ENCODE measurements at places on chromosomes 5 and 9. TPM values are rescaled to one million over a fixed set of nuclear protein-coding genes. Genes with fewer than 3 reads are reported as not detected.

The SOHLH1 gene
- total RNA-seq, result not detected

The INSL6 gene
- not detected for total RNA-seq

The SLC1A3 gene
- 4.3 TPM for total RNA-seq

The GRXCR2 gene
- total RNA-seq, result not detected

The LAMC3 gene
- total RNA-seq, result 7.5 TPM

The SPARC gene
- total RNA-seq, result 139 TPM

The GDF9 gene
- total RNA-seq, result 0.89 TPM

The FOXD4L5 gene
- 0.04 TPM for total RNA-seq

GRCh38 chr9:118836891-118837290, 532.3 kb downstream of the BRINP1 start:
- no peak for DNase-seq

GRCh38 chr9:130780415-130780814, 54.6 kb upstream of the ABL1 start:
- DNase-seq, result no peak

DNA sequence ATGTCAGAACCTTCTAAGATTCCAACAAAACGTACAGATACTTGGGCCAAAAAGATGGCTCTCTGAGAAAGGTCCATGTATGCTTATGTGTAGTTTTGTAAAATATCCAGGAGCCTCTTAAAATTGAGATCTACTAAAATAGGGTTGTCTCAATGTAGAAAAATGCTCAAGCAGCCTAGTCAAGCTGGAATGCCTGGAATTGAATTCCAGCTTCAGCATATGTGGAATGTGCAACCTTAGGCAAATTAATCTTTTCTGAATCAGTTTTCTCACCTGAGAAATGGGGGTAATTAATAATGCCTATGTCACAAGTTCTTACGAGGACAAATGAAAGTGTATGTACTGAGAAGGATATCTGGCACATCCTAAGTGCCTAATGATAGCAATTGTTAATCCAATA, 662.4 kb downstream of the DTWD2 start:
- no peak for DNase-seq

DNA sequence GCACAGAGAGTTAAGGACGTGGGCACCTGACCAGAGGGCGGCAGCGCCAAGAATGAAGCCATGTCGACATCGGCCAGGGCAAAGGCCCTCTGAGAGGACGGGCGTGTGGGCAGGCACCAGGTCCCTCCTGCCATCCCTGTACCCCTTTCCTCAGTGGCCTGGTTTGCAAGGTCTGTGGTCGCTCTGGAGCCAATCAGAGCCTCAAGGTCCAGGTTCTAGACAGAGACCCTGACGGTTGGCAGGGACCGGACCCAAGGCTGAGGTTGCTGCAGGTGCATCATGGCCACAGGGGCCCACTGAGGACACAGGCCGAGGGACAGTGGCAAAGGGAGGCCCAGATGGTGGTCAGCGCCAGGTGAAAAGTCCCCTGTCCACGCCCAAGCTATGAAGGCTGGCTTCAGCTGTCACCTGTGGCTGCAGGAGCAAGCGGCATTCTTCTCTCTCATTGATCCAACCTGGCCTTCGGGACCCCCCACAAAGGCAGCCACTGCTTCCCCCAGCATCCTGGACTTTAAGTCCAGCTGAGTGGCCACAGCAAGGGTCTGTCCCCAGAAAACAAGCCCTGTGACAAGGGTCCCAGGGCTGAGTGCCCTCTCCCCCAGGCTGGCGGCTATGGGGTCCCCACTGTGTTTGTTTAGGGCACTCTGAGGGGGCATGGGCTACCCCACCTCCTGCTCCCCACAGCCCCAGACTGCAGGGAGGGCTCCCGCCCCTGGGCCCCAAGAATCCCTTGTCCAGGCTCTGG, 48.9 kb downstream of the VAV2 start:
- DNase-seq, result no peak

GRCh38 chr5:77394064-77394715, 97.9 kb downstream of the WDR41 start:
- DNase-seq, result no peak

- no peak for DNase-seq
Observed at GRCh38 chr5:10319202-10319851, 11.6 kb upstream of the CMBL start.

DNA sequence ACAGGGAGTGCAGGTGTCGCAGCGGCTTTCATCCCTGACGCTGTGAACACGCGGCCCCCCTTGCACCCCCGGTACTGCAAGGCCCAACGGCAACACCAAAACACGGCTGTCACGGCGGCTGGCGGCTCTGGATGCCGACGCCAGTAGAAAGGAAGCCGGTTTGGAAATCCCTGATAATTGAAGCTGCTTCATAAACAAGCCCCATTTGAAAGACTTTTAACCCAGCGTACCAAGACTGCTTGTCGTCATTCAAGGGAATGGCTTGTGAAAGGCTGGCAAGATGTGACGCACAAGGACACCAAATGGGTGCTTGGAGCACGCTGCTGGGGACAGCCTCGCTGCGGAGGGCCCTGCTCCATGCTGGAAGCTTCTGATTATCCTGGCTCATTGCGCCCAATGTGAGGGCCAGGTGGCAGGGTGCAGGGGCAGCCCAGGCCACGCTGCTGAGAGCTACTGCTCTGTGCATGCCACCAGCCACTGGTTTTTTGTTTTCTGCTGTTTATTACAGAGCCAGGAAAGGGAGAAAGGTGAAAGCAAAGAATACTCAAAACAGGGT, 63.1 kb downstream of the GTF3C4 start:
- DNase-seq, result no peak

- no peak for DNase-seq
Observed at GRCh38 chr9:3699883-3700282, 174.1 kb upstream of the RFX3 start.

- DNase-seq, result no peak
Observed at GRCh38 chr5:176884571-176884890, 14.6 kb downstream of the HK3 start.

GRCh38 chr5:163772241-163772640, 266.8 kb downstream of the MAT2B start:
- no peak for DNase-seq

DNA sequence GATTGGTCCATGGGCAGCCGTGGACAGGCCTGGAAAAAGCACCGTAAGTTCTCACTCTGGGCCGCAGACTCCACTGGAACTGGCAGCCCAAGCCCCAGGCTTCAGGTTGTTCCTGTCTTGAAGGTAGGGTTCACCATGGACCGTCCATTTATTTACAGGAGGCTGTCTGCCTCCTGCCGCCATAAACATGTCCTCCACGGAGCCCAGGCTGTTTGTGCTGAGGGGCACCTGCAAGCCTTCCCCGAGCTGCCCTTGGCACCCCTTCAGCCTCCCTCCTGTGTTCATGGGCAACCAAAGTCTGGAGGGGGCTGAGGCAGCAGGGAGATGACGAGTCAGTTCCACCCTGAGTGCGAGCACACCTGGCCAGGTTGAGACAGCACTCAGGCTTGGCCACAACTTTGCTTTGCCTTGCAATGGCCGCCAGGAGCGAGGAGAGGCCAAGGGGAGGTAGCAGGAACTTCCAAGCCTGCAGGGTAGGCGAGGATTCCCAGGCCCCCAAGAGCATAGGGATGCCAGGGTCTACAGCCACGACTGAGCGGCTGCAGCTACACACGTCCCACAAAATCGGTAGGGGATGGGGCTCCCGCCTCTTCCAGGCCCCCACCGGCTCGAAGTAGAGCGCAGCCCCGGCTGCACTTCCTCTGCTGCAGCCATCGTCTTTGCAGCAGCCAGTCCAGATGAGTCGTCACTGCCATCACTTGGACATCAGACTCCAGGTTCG, 1625.6 kb upstream of the ACO1 start:
- DNase-seq, result no peak

DNA sequence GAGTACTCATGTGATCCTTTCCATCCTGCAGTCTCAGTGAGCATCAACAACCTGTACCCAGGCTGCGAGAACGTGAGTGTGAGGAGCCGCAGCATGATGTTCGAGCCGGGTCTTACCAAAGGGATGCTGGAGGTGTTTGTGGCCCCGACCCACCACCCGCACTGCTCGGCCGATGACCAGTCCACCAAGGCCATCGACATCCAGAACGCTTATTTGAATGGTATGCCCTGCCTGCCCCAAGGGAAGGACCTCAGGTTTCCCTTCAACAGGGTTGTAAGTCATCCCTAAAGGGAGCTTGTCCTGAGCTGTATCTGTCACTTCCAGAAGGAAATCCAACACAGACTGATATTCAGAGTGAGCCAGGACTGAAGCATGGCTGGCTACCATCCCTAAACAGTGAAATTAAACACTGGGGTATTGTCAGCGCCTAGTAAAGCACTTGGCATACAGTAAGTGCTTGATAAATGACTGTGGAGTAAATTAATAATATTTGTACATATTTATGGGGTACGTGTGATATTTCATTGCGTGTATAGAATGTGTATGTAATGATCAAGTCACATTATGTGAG, 39.3 kb upstream of the CTSL start:
- DNase-seq, result no peak

- DNase-seq, result no peak
Observed at GRCh38 chr9:96021551-96022444, 146.3 kb downstream of the ERCC6L2 start.

GRCh38 chr5:177071666-177072385, 14.9 kb upstream of the FGFR4 start:
- DNase-seq, result peak; percentile 56

DNA sequence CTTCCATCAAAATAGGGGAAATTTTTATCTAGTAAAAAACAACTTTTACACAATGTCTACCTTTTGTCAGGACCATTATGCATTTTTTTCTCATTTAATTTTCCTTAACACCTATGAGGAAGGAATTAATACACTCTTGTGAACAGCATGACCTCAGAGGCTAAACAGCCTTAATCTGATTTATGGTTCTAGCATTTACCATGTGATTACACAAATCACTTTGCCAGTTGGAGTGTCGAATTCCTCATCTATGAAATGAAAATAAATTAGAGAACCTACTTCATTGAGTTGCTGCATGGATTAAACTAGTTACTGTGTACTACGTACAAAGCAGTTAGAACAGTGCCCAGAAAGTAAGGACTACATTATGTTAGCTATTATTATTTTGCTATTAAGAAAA, 187.7 kb upstream of the MPDZ start:
- DNase-seq, result no peak

DNA sequence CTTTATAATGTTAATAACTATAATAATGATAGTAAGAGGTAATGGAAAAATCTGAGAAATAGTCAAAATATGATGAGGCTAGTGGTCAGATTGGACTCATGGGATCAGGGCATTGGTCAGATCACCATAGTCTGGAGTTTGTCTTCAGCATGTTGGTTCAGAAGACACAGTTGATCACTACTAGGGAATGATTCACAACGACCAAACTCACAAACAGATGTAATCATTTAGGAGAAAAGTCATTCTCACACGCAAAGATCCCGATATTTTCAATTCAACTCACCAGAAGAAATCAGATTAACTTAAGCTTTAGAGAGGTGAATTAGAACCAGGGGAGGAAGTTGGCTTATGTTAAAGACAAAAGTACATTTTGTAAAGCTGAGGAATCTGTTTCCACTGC, 131.8 kb downstream of the LURAP1L start:
- no peak for DNase-seq

GRCh38 chr9:27304521-27304920, 7.6 kb upstream of the EQTN start:
- no peak for DNase-seq

DNA sequence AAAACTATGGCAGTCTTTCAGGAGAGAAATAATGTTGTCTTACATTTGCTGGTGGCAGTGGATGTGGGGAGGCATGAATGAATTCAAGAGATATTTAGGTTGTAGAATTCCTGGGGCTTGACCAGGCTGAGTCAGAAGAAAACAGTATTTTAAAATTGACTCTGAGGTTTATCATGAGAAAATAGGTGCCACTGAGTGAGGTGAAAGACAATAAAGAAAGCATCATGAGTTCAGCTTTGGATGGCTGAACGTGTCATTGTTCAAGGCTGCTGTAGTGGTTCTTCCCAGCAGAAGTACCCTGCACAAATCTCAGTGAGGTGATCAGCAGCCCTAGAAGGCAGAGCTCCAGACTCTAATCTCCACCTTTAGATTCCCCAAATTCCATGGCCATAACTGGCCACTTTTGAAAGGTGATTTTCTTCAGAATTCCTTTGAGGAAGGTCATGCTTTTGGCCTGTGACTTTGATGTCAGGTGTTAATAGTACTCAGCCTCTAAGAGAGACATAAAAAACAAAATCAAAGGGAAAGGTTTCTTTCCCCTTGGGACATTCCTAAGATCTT, 395.4 kb downstream of the NTRK2 start:
- DNase-seq, result no peak

DNA sequence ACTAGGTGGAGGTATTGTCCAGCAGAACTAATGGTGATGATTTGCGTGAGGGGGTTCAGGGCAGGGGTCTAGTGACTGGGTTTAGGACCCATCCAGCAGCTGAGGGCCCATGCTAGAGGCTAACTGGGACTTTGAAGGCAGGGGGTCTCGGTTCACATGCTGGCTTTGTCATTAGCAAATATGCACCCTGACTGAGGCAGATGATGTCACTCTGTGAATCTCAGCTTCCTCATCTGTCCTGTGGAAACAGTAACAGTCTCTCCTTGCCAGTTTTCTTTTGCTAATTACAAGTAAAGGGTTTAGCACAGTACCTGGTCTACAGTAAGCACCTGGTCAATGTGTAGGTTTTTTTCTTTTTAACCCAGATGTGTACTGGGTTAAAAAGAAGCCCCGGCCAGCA, 5.2 kb downstream of the SH2D3C start:
- DNase-seq, result no peak

DNA sequence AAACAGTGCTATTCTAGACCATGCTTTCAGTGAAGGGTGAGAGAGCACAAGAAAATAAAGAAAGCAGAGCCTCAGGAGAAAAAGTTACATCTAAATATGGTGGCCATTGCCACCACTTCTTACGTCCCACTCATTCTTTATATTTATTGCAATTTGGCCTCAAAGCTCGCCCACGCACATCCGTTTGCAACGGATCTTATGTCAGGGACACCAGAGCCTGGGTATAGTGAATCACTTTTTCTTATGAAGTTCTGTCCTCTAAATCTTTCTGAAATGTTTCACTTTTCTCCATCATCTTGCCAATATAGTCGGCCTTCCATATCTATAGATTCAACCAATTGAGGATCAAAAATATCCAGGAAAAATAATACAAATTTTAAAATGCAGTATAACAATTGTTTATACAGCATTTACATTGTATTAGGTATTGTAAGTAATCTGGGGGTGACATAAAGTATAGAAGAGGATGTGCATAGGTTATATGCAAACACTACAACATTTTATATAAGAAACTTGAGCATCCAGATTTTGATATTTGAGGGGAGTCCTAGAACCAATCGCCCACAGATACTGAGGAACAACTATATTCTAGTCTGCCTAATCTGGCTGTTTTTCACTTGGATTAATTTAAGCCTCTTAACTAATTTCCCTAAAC, 35.2 kb downstream of the GOLPH3 start:
- no peak for DNase-seq

DNA sequence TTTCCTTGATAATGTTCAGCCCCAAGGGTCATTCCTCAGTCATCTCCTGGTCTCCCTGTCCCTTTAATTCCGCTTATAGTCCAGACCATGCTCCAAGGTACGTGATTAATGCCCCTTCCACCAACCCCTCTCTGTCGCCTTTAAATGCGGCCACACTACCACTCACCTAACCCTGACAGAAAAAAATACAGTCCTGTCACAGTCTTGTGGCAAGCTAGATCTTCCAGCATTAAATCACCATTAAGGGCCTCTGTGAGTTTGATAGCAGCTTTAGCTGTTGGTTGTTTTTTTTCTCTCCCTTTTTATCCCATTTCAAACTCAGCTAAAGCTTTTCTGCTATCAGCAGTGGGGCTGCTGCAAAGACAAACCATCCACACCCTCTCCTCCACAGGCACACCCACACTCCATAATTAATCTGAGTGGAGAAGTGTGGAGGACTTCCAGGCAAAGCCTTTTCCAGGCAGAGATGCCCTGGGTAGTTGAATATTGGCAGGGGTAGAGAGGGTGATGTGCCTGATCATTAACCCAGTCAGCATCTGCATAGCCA, 522.7 kb upstream of the CLINT1 start:
- DNase-seq, result no peak

Data from kidney epithelial cell (primary cell).